Amygdala (tissue), 56 donors: ENCODE measurements at places on chromosomes 2 and 18.
A peak's percentile ranks its signal among the peaks of the same experiment; 100 is the strongest.

GRCh38 chr2:231604101-231604684 is 11.5 kb downstream of the TEX44 start:
- DNase-seq = peak; percentile 90

- DNase-seq = no peak
Observed at GRCh38 chr2:8679827-8680731, 1.8 kb upstream of the ID2 start.

GRCh38 chr18:45403341-45404049 is 211.8 kb upstream of the SLC14A2 start:
- DNase-seq = no peak

DNA sequence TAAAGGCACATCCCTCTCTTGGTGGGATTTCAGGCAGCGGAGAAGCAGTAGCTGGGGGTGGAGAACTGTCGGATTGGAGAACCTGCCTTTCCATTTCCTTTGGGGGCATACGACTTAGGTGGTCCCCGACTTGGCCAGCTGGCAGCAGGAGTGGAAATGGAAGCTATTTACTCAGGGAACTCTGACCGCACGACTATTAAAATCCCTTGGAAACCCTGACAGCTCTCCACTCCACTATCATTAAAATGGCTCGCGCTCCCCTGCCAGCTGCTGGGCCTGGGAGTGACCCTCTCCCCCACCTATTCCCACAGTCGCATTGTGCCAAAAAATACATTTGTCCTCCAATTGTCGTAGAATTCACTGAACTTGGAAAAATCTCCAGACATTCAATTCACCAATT is 77.7 kb upstream of the APCDD1 start:
- DNase-seq = no peak

GRCh38 chr18:57107140-57107832 is 39.6 kb upstream of the BOD1L2 start:
- DNase-seq = no peak

- no peak for DNase-seq
Observed at GRCh38 chr2:127594116-127594591, 51.8 kb upstream of the GPR17 start.

DNA sequence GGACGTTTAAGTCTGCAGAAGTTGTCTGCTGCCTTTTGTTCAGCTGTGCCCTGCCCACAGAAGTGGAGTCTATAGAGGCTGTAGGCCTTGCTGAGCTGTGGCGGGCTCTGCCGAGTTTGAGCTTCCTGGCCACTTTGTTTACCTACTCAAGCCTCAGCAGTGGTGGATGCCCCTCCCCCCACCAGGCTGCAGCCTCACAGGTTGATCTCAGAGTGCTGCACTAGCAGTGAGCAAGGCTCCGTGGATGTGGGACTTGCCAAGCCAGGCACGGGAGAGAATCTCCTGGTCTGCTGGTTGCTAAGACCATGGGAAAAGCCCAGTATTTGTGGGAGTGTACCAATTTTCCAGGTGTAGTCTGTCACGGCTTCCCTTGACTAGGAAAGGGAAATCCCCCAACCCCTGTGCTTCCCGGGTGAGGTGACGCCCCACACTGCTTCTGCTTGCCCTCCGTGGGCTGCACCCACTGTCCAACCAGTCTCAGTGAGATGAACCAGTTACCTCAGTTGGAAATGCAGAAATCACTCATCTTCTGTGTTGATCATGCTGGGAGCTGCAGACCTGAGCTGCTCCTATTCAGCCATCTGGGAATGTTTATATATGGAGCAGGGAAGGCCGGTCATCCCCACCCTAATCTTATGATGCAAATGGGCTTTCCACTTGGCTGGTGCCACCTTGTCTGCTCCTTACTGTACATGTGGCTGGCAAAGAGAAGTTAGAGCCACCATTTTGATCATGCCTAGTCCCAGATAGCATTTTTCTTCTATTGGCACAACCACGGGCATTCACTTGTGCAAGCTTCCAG is 156.9 kb upstream of the ITGA6 start:
- DNase-seq = no peak

- peak; percentile 3 for DNase-seq
Observed at GRCh38 chr2:134572314-134573084, 146.3 kb downstream of the TMEM163 start.

DNA sequence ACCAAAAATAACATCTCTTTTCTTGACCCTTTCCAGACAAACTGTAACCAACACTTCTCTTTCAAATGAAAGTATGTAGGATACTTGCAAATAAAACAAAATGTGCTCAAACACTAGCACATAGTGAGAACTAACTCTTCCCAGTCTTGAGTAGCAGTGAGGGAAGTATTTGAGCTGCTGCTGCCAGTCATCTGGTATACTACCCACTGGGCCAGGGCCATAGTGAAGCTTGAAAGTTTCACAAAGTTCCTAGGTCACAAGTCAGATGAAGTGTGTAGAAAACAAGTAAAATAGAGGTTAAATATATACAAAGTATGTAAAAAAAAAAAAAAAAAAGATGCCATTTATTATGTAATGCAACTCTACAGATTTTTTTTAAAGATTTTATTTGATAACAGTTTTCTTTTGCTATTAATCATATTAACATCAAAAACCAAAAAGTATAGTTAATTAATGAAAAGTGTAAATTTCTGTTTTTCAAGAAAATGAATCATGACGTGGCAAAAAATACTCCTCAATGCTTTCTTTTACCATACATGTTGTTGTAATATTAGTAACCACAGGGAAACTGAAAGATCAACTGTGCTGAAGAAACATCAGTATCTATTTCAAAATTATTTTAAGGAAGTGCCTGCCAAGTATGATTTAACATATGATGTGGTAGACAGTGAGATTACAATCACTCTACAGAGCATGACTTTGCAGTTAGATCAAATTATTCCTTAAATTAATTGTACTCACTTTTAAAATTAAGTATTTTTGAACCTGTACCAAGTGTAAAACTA is 21.6 kb upstream of the TRIB2 start:
- no peak for DNase-seq

GRCh38 chr2:231931481-231931915 is 5.3 kb upstream of the NPPC start:
- no peak for DNase-seq

DNA sequence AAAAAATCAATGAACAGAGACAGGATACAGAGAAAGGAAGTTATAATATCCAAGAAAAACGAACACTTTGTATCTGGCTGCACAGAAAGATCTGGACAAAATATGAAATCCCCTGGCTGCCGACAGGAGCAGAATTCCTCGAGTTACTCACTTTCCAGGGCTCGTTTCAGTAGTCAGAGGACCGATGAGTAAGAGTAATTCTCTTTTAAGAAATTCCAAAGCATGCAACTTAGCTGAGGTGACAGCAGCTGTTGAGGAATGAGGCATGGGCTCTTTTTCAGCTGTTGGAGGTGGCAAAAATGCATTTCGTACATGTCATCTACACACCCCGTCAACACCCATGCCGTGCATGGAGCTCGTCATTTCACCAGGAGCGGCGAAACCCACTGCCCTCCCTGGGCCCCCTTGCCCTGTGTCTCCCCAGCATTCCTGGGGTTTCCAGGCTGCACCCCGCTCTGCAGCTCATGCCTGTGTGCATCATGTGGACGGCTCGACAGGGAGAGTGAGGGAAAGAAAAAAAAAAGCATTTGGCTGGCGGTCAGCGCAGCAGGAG is 210.8 kb upstream of the SMIM21 start:
- DNase-seq = peak; percentile 43
